Fibroblast of pulmonary artery (primary cell): ENCODE measurements at places on chromosomes 16 and 17.

GRCh38 chr16:66651474-66651765, 45.1 kb downstream of the CMTM4 start:
- DNase-seq, result no peak

- no peak for DNase-seq
Observed at GRCh38 chr16:57818377-57819064, 16.2 kb upstream of the KIFC3 start.

DNA sequence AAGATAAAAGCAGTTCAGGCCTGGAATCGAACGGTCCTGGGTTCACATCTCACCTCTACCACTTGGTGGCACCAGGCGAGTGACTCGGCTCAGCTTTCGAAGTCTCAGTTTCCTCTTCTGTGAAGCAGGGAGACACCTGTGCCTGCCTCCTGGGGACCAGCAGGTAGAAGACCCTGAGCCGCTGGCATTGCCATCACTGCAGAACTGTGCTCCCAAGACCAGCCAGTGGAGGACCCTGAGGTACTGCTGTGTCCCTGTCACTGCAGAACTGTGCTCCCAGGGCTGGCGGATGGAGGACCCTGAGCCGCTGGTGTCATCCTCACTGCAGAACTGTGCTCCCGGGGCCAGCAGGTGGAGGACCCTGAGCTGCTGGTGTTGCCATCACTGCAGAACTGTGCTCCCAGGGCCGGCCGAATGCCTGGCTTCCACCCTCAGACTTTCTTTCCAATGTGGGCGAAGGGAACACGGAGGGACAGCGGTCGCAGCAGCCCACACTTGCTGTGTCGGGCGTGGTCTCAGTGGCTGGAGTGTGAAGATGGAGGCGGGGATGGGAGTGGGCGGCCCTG, 8.7 kb upstream of the SLC7A5 start:
- no peak for DNase-seq

DNA sequence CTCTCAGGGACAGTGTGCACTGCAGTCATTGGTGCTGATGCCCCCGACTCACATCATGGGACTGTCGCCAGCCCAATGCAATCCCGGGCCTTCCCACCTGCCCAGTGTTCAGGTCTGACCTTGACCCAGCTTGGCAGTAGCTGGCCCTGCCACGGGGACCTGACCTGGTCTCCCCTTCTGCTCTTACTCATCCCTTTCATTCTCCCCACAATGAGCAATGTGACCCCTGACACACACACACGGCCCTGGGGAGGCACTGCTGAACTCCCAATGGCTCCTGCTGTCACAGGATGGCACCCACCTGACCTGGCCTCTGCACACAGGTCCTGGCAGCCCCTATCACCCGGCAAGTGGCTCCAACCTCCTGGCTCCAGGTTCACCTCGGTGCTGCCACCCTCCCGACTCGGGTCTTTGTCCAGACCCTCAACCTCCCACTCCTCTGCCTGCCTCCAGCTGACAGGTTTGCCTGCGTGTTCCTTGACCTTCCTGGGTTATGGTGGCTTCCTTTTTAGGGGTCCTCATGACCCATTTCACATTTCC, 6.6 kb downstream of the CD300C start:
- no peak for DNase-seq

- peak; percentile 63 for DNase-seq
Observed at GRCh38 chr16:24580665-24581064, 41.3 kb downstream of the RBBP6 start.

GRCh38 chr16:53895851-53896250, 191.9 kb downstream of the FTO start:
- no peak for DNase-seq

DNA sequence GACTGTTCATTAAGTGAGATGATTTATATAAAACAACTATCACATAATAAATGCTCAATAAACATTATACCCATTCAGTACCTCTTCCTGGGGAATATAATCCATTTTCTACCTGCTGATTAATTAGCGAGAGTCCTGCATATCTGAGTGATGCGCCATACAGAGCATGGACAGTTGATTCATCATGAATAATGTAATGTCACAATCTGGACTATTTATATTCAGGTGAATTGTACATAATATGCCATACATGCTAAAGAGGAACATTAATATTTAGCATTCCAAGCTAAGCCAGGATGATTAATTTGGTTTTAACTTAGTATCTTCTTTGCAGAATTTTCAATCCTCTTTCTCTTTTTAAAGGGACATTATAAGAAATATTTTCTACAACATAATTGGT, 362.0 kb upstream of the XYLT1 start:
- DNase-seq, result no peak

GRCh38 chr16:26365161-26365940, 673.6 kb downstream of the HS3ST4 start:
- DNase-seq, result no peak

GRCh38 chr17:39663688-39664580, 1.2 kb upstream of the TCAP start:
- DNase-seq, result no peak

DNA sequence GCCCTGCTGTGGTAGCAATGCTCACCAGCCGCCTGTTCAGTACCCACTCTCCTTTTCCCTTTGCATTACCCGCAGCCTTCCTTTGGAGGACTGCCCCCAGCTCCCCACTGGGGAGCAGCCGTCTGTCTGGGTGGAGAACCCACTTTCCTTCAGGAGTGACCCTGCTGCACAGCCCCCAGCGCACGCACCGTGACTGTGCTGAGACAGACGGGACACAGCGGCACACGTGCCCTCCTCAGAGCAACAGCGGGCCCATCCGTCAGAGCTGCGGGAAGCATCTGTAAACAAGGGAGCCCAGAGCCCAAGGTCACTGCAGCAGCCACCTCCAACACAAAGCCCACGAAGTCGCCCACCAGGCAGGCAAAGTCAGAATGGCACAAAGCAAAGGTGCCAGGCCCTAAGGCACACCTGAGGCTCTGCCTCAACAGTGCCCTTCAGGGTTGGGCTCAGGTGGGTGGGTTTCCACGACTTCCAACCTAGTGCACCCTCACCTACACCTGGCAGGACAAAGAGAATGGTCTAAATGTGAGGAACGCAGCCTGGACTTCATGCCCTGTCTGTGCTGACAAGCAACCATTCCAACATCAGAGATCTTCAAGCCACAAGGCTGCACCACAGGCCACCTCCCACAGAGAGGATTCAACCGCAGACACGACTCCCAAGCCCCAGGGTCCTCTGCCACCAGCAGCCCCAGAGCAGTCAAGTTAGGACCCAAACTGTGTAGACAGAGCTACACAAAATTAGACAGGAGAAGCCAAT, 9.9 kb downstream of the AXIN1 start:
- no peak for DNase-seq

GRCh38 chr17:50956750-50957523, 90.8 kb upstream of the TOB1 start:
- DNase-seq, result peak; percentile 65

GRCh38 chr16:29761882-29762281, 16.1 kb upstream of the C16orf54 start:
- no peak for DNase-seq

DNA sequence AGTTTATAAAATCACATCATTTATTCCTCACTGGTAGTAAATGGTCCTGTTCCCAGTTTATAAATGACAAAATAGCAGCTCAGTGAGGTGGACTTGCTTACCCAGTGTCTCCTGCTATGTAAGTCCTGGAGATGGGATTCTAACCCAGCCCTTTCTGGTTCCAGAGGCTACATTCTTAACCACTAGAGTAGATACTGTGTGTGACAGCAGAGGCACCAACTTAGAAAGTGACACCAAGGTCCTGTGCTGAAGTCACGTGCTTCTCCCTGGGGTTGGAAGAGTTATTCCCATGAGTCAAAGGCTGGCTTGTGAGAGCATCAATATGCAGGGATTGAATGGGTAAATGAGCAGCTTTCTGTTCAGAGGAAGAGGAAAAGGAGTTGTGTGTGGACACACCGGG, 167.3 kb upstream of the IRX3 start:
- no peak for DNase-seq

- DNase-seq, result no peak
Observed at GRCh38 chr16:61934601-61935000, 101.6 kb downstream of the CDH8 start.

GRCh38 chr17:59666235-59666634, 41.0 kb downstream of the PTRH2 start:
- DNase-seq, result peak; percentile 25

DNA sequence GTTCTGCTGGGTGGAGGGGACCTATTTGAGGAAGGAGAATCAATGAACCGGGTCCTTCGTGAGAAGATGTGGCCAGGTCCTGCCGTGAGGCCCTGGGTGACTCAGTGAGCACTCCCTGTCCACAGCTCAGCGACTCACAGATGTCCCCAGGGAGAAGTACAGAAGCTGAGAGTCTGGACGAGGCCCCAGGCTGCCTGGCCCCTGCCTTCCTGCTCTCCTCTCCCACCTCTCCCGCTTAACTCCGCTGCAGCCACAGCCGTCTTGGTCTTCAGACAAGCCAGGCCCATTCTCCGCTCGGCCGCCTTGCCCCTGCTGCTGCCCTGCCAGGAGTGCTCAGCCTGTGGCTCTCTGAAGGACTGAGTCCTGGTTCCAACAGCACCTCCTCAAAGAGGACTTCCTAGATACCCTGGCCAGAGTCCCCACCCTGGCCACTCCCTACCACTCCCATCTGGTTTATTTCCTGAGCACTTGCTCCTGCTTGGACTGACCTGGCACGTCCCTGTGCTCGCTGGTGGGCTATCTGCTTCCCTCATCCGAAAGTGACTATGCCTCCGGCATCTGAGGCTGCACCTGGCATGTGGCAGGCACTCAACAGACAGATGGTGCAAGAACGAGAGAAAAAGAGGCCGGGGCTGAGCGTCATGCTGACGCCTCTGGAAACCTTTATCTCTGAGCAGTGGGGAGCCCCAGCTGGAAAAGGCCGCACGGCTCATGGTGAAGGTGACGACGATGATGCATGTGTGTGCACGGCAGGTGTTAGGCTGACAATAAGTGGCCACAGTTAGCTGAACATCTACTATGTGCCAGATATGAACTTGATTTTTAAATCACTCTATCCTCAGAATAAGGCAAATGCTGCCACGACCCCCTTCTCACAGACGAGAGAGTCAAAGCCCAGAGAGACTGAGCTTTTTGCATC, 9.2 kb upstream of the TNFRSF13B start:
- DNase-seq, result no peak

DNA sequence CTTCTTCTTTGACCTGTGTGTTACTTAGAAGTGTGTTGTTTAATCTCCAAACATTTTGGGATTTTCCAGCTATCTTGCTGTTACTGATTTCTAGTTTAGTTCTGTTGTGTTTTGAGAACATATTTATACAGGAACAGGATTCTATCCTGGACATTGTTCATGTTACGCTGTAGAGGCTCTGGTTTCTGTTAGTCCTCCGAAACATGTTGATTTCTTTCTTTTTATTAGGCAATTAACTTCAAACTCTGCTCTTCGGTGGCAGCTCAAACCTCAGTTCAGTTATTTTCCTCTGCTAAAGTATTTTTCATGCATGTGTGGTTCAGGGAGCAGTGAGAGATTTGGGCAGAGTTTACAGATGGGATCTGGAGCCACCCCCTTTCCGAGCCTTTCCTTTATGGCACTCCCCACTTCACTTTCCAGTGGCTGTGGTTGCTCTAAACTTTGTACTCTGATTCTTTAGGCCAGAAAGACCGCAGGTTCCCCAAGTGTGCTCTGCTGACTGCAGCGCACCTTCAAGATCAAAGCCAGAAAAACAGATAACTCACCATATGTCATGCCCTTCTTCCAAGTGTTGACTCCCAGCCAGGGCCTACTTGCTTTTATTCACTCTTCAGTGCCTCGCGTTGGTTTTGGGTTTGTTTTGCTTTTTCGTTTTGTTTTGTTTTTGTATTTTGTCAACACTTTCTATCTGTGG, 77.6 kb upstream of the KSR1 start:
- no peak for DNase-seq

GRCh38 chr17:60527701-60528100, 1.7 kb upstream of the APPBP2 start:
- DNase-seq, result no peak

DNA sequence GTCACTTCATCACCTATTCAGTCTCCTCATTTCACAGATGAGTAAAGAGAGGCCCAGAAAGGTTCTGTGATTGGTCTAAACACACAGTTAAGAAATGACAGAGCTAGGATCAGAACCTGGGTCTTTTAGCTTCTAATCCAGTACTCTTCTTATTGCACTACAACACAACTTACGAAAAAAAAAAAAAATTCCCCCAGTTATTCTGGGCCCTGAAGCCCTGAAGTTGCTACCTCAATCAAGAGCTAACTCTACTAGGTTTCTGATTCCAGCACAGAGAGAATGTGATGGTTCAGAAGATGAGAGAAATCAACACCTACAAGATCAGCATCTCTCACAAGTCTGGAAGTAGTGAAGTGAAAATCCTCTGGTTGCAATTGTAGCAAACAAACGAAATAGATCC, 37.3 kb downstream of the GRB7 start:
- no peak for DNase-seq

DNA sequence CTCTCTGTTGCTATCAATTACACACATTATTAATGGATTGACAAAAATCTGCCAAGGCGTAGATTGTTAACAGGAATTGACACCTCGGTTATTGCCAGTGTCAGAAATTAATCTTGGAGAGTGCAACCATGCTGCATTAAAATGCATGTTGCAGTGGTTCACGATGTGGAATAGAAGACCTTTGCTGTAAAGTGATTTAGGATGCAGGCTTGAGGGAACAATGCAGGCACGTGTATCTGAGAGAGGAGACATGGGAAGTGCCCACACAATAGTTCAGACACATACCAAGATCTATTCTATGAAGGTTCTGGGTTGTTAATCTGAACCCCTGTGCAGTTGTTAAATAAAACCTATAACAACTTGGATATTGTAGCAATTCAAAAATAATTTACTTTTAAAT, 1032.8 kb upstream of the CDH8 start:
- DNase-seq, result no peak

GRCh38 chr16:87043231-87044031, 273.8 kb downstream of the C16orf95 start:
- peak; percentile 22 for DNase-seq

GRCh38 chr16:1773703-1774447, 941 bp upstream of the MRPS34 start:
- no peak for DNase-seq

GRCh38 chr17:82116246-82116645, 18.2 kb upstream of the FASN start:
- no peak for DNase-seq

DNA sequence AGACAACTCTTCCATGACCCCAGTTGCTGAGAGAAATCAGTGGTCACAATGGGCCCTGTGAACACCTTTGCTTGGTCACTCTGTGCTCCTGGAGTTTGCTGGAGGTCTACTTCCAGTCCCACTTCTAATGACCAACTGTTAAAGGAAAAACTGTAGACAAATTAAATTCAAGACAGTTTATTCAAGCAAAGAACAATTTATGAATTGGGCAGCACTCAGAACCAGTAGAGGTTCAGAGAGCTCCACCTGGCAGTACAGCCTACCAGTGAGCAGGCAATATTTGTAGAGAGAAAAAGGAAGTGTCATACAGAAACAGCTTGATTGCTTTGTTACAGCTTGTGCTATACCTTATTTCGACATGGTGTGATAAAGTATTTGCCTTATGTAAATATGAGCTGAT, 116.5 kb downstream of the HS3ST3B1 start:
- DNase-seq, result no peak

- DNase-seq, result peak; percentile 64
Observed at GRCh38 chr17:2023692-2024571, 1.2 kb downstream of the RTN4RL1 start.
